ENCODE measurements at places on chromosomes 4 and X.

- no peak for DNase-seq
Measured at GRCh38 chrX:66544181-66544580, 94.7 kb downstream of the EDA2R start.

GRCh38 chr4:64272432-64272831 is 136.8 kb downstream of the TECRL start:
- DNase-seq, result no peak

- DNase-seq, result no peak
Measured at GRCh38 chr4:17112292-17112659, 213.8 kb upstream of the LDB2 start.

DNA sequence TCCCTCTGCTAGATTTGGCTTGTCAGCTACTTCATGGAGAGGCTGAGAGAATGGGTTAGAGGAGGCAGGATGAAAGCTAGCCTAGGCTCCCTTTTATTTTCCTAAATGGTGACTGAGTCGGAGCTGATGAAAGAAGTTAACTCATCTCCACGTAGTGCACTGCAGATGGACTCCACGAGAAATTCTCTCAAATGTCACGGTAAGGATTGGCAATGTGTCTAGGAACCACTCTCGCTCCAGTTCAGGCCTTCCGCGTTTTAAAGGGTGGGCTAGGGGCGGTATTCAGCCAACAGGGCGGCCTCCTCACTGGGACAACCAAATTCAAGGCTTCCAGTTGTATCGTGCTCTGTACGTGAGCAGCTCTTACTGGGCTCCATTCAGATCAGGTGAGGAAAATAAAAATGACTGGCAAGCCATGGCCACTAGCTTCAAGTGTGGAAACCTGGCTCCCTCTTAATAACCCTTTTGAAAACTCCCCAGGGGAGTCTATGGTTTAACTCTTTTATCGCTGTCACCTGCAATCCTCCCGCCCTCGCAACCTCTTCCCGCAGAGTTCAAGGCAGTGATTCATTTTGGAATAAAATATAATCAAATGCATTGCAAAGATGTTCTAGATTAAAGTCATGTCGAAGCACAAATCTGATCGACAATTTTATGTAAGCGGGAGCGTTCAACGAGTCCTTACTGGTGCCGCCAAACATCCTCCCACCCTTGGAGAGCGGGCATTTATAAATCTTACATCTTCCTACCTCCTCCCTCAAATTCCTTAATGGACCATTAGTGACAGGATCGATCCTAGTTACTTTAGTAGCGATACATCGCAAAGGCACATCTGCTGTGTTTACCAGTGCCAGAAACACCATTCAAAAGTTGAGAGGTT is 1.2 kb downstream of the SPOCK3 start:
- no peak for DNase-seq

DNA sequence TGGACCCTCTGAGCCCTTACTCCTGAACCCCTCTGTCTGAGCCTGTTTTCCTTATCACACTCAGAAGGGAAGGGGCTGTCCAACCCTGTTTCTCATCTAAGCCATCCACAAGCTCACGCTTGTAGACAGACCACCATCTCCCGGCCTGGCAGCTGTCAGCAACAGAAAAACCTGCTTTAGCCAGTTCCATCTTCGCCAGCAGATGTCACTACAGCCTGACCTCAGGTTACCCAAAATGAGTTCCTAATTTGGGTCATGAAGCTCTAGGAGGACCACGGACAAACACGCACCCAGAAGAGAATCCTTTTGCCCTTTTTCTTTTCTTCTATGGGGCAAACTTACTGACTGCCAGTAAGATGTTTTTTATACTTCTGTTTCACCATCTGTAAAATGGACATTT is 445.4 kb downstream of the BCOR start:
- DNase-seq, result peak; percentile 9

DNA sequence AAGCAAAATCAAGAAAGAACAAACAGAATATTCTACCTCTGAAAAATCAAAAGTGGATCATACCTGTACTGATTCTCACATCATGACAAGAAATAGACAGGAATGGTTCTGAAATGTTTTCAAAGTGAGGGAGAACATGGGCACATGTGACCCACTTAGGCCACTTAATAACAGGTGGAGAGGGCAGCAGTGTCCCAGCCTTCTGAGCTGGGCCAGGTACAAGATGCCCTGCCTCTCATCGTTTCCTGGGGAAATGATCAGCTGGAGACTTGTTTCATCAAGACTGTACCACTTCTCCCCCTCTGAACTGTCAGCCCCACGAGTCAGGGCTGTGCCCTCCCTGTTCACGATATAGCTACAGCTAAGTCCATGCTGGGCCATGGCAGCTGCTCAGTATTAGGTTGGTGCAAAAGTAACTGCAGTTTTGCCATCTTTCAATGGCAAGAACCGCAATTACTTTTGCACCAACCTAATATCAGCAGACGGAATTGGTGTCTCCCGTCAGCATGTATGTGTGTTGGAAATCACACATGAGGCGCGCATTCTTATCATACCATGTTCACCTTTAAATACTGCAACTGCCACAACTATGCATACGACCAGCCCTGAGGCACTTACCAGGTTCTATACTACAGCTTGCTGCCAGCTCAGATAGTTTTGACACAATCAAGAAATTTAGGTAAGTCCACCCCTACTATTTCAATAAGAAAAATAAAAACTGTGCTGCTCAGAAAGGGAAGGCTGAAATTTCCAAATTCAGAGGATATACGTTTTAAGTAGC is 71.4 kb downstream of the GATB start:
- DNase-seq, result no peak

GRCh38 chr4:7892212-7893019 is 47.2 kb downstream of the AFAP1 start:
- no peak for DNase-seq

DNA sequence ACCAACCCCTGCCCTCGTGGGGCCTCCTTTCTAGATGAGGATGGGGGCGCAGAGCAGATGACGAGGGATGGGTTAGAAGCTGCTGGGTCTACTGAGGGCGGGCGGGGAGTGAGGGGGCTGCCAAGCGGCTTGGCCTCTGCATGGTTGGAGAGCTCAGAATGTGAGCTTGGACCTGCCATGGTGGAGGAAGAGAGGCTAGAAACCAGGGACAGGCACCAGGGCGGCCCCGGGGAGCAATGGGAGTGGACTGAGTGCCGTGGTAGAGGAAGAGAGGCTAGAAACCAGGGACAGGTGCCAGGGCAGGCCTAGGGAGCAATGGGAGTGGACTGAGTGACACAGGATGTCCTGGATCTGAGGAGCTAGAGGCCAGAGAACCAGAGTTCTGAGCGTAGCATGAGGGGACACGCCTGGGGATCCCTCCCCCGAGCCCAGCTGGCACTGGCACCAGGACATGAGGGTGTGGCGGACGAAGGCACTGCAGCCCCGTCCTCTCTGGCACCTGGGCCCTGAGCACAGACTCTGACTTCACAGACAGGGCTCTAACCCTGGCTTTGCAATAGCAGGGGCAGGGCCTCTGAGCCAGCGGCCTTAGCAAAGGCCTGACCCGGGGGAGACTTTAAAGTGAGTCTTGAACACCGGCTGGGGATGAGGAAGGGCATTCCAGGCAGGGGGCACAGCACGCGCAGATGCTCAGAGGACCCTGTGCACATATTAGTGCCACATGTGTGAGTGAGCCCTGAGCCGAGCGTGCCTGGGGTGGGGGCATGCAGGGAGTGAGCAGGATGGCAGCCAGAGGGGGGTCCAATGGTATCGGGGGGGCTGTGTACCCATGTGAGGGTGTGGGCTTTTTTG is 214.0 kb upstream of the PSAPL1 start:
- DNase-seq, result no peak

DNA sequence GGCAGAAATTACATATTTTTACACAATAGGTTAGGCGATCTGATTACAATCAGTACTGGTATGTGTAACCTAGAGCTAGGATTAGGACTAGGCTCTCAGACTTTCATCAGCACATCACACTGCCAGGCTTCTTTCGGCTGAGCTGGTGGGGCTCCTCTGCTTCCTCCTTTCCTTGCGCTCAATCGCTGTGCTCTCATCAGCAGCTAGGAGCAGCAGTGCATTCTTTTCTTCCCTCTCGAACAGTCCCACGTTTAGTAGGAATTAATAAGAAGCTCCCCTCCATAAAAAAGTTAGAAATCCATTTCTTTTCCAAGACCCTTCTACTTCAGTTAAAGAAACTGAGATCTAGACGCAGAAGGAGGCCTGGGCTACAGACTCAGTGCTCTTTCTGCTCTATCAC is 350.4 kb downstream of the SPRY1 start:
- no peak for DNase-seq

GRCh38 chrX:139967300-139967699 is 2.0 kb upstream of the CXorf66 start:
- DNase-seq, result no peak

DNA sequence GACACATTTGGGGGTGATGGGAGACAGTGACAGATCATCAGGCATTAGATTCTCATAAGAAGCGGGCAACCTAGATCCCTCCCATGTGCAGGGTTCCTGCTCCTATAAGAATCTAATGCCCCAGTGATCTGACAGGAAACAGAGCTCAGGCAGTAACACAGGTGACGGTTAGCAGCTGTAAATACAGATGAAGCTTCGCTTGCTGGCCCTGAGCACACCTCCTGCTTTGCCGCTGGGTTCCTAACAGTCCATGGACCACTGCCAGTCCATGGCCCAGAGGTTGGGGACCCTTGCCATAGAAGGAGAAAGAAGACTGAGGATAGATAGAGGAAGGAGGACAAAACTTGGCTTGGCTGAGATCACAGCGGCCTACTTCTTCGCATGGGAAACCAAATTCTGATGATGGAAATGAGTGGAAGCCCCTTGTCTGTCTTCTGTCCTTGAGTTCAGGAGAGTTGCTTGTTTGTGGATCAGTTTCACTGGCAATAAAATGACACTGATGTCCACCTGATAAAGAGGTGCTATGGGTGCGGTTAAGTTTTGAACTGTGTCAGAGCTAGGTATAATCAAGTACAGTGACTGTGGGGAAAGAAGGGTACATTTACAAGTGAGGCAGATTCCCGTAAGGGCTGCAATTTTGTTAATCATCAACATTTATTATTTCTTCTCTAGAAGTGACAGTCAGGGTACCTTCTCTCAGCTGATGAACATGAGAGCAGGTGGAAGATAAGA is 1.7 kb upstream of the TIFA start:
- DNase-seq, result no peak

DNA sequence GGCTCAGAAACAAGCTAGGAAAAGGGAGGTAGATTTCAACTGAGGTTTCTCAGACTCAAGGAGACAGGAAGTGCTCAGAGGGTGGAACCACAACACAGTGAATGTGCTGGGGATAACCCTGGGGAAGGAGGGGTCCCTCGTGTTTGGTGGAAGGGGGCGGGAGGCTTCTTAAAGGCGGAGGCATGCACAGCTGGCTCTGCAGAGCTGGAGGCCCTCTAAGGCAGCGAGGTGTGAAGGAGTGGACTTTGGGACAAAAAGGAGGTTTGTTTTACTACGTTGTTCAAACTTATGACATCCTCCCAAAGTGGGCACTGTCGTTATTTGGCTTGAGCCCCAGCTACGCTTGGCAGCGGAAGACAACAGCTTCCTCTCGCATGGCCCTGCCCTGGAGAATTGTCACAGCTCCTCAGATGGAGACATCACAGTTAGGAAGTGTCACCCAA is 21.7 kb upstream of the MTM1 start:
- no peak for DNase-seq

- DNase-seq, result peak; percentile 46
Measured at GRCh38 chrX:24479924-24480323, 14.8 kb downstream of the PDK3 start.

GRCh38 chr4:45280121-45280520 is 553.8 kb upstream of the GNPDA2 start:
- DNase-seq, result no peak

DNA sequence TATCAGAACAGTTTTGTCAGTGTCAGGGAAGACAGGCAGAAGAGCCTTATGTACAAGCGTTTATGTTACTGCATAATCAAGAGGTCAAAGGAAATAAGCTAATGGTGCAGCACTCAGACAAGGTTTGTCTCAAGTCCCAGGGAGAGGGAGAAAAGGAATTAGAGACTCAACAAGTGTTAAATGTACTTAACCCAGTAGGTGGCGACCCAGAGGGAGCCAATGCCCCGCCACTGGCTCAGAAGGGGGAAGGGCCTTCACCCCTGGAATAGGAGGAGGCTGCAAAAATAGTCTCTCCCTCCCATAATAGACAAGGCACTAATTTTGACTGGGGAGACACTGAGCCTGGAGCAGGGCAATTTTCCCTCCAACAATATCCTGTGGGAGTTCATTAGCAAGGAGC is 14.1 kb upstream of the PAPSS1 start:
- DNase-seq, result no peak

DNA sequence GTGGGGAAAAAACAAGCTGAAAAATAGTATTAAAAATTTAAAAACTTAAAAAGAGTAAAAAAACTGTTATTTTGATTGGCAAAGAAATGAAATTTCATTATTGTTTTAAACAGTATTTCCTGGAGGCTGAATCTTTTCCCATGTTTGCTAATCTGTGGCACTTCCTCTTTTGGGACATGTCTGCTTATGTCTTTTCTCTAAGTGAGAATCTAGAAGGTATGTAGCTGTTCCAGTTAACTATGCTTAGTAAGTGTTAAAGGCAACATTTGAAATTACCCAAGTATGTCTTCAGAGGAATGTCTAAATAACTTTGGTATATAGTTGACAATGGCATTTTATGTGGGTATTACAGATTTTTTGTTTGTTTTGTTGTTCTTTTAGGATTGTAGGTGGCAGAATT is 81.6 kb upstream of the TBC1D9 start:
- no peak for DNase-seq

DNA sequence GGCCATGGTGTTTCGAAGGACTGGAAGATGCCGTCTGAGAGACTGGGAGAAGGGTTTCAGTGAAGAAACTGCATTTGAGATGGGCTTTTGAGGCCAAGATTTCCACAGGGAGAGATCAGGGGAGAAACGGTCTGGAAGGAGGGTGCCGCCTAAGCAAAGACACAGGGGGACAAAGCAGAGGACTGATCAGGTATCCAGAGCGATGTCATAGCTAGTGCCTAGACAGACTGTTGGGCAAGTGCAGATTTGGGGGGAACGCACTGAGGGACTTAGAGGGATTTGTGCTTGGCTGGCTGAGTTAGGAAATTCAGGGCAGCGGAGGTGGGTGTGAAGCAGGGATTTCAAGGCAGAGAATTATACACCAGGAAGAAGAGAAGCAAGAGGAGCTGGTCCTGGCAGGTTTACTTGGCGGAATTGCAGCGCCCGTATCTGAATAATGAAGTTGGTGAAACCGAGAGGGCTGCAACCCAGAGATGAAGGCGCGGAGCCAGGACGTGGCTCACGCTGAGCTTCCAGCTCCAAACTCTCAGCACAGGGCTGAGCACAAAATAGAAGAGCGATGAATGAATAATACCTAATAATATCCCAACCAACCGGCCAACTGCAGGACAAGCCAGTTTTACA is 106.9 kb downstream of the MAML3 start:
- DNase-seq, result peak; percentile 48

DNA sequence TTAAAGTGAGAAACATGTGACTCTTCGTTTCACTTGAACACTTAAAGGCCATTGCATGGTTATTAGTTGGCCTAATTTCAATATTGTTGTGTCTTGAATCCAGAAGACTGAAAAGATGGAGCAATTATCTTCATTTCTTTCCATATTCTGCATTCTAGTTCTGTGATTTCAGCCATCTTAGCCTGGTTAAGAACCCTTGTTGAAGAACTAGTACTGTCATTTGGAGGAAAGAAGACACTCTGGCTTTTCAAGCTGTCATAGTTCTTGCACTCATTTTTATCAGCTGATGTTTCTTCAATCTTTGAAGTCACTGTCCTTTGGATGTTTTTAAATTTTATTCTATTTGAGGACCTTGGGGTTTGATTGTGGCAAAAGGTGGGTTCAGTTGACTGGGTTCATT is 81.6 kb downstream of the MTMR8 start:
- no peak for DNase-seq

- DNase-seq, result no peak
Measured at GRCh38 chr4:162645381-162645780, 481.6 kb upstream of the FSTL5 start.
